Mammary microvascular endothelial cell (primary cell): ENCODE measurements at places on chromosomes 2 and 18. TPM values are rescaled to one million over a fixed set of nuclear protein-coding genes. Genes with fewer than 3 reads are reported as not detected.

DGKD gene
- 16.0 and 16.2 TPM in 2 replicates for total RNA-seq

SNED1 gene
- total RNA-seq: 3.8 and 4.3 TPM in 2 replicates

KCNJ3 gene
- not detected in 2 replicates for total RNA-seq

TDRD15 gene
- not detected in 2 replicates for total RNA-seq

MEP1B gene
- total RNA-seq: not detected in 2 replicates

TUBB8B gene
- total RNA-seq: not detected in 2 replicates

CHRND gene
- not detected in 2 replicates for total RNA-seq

POTEF gene
- total RNA-seq: under 0.01 TPM in 1 of 2 replicates, not detected in the other

MC5R gene
- not detected in 2 replicates for total RNA-seq

MYO7B gene
- 0.10 and 0.27 TPM in 2 replicates for total RNA-seq

PXDN gene
- total RNA-seq: 345 and 364 TPM in 2 replicates

HEATR5B gene
- 10.3 and 11.9 TPM in 2 replicates for total RNA-seq

UGT1A4 gene
- not detected in 2 replicates for total RNA-seq

LBX2 gene
- 2.5 and 4.3 TPM in 2 replicates for total RNA-seq

SERPINB4 gene
- not detected in 2 replicates for total RNA-seq

NPPC gene
- not detected in 2 replicates for total RNA-seq

IL1RL2 gene
- total RNA-seq: not detected in 2 replicates

OTOF gene
- 1.3 TPM in 2 replicates for total RNA-seq
